CD4-positive, alpha-beta T cell treated with Interleukin-10 for 1 hour (primary cell): ENCODE measurements at places on chromosomes 6 and 20.

GRCh38 chr20:53032478-53032932 lies 60.3 kb downstream of the TSHZ2 start:
- DNase-seq, result no peak

- DNase-seq, result no peak
These were observed 18.8 kb downstream of the ZKSCAN3 start for GRCh38 chr6:28368522-28368921.

DNA sequence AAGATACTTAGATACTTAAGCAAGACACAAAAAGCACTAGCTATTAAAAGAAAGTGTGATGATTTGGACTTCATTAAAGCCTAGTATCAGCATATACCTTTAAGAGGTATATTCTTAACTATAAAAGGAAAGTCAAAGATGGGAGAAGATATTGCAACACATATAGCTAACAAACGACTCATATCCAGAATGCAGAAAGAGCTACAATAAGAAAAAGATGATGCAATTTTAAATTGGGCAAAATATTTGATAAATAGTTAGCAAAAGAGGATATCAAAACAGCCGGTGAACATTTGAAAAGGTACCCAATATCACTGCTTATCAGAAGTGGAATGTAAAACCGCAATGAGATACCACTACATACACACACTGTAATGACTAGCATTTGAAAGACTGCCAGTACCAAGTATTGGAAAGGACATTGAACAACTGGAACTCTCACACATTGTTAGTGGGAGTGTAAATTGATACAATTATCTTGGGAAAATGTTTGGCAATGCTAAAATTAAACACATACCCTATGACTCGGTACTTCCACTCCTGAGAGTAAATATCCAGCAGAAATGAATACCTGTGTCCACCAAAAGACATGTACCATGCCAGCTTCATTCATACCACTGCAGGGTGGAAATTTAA lies 25.7 kb downstream of the MUC22 start:
- DNase-seq, result no peak

DNA sequence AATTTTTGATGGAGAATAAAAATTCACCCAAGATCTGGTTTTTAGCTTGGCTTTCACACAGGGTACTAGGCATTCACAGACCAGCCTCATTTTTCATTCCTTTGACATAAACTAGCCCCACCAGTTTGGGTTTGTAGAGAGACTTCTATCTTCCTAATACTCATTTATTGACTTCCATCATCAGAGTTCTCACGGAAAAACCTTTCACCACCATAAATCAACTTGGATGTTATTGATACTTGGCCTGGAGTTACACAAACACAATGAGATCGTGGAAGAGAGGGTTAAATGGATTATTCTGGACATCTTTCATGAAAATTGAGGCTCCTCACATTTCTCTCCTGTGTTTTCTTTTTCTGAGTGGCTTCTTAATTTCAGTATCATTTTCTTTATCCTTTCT lies 26.8 kb upstream of the EDN1 start:
- no peak for DNase-seq

GRCh38 chr6:99344289-99344688 lies 5.2 kb downstream of the FAXC start:
- no peak for DNase-seq

DNA sequence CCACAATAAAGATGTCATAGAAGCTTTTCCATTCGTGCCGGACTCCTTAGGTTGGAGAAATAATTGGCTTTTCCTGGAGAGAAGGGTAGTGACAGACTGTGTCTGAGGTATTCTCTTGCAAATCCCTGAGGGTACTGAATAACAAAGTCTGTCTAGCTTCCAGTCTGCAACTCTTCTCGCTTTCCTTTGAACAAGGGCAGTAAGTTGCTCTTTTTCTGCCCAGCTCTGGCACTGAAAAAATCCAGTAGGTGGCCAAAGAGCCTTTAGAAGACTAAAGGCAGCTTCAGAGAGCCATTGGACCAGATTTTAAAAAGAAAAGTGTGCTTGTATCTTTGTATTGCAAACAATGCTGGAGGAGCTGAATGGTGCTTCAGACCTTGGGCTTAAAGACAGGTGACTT lies 20.7 kb upstream of the RREB1 start:
- no peak for DNase-seq

DNA sequence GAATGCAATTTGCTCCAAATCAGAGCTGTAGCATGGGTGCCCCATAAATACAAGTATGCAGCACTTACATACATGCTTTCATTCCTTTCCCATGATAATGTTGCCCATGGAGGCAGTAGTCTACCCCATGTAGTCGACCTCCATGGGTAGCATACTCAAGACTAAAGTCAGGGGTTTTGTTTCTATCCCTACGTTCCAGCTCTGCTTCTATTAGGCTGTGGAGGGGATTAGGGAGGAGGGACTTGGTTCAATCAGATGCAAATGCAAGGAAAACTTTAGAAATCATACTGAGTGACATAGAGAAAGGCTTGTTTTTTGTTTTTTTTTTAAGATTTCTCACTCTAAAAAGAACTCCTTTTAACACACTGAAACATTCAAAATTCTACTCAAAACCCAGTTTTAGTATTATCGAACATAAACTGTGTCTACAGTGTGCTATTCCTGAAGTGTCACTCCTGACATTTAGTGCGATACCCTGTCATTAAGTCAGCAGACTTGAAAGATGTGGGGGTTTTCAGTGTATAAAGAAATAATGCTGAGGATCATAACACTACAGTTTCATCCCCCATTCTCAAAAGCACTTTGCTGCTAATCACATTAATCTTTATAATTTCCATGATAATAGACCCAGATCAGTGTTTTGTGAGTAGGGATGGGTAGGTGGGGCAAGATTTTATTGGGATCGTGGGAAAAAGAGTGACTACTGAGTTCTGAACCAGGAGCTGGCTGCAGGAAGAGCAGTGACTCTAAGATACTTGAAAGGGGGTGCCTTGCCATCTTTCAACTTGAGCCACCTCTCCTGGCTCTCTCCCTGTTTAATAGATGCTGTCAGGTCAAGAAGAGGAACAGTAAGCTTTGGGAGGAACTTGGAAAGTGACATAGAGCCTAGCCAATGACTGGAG lies 40.4 kb upstream of the SCML4 start:
- DNase-seq, result no peak

- no peak for DNase-seq
These were observed 155.1 kb downstream of the CDC5L start for GRCh38 chr6:44542401-44543116.

- DNase-seq, result no peak
These were observed 766.0 kb upstream of the MAP3K7 start for GRCh38 chr6:91352878-91353277.

GRCh38 chr20:13062789-13063188 lies 54.0 kb downstream of the SPTLC3 start:
- DNase-seq, result no peak

DNA sequence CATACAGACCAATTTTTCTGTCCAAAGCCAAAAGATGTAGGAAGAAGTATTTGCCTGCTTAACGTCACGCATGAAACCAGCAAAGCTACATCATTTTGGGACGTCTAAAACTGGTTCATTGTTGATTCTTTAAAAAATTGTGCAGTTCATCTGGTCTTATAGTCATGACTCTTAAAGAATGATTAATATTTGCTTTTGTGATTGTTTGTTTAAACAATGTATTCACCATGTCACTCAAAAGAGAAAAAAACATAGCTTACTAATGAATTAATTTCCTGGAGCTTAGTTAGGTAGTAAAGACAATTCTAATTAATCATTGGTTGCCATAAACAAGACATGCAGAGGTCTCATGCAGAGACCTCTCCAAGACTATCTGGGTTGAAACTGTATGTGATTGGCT lies 157.3 kb downstream of the RPS12 start:
- no peak for DNase-seq

DNA sequence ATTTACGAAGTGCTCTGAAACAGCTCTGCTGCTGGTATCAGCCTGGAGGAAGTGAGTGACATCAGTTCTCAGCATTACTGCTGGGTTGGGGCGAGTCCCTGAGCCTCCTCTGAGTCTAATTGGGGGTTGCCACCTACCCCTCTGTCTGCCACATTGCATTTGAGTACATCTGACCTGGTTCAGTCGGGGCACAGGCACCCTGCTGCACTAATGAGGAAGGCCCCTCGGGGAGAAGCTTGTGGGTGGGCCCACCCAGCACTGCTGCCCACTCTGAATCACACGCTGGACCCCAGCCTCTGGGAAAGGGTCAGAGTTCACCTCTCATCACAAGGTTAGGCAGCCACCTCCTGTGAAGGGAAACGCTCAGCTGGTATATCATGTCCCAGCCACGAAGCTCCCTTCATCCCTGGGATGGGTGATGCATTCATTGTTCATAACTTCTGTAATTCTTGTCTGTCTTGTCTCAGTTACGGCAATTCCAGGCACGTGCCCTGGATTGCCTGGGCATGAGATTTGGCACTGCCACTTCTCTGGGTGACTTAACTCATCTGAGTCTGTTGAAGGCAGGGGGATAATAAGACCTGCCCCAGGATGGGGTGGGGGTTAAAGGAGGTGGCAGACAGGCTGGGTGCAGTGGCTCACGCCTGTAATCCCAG lies 13.3 kb downstream of the DNMT3B start:
- no peak for DNase-seq
